ENCODE measurements at places on chromosomes 3 and 15.

GRCh38 chr3:46008058-46008457, 12.4 kb upstream of the FYCO1 start:
- no peak for DNase-seq

- DNase-seq: no peak
Observed at GRCh38 chr15:86571873-86572272, 492.2 kb downstream of the AGBL1 start.

DNA sequence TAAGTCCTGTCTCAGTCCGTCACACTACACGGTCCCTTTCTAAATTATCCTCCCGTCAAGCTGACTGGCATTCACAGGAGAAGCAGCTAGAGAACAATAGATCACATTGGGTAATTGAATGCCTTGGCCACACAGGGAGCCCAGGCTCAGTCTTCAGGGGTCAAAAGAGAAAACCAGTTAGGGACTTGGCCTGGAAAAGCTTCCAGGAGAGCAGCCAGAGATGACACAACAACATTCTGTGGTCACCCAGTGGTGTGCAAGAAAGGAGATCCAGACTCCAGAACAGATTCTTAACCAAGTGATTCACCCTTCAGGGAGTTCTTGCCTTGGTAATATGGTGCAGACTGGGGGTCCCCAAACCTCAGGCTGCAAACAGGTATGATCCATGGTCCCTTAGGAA, 15.9 kb downstream of the ARHGAP31 start:
- no peak for DNase-seq

GRCh38 chr3:184765047-184765729, 46.8 kb upstream of the VPS8 start:
- no peak for DNase-seq

- DNase-seq: no peak
Observed at GRCh38 chr15:47331829-47332393, 385.4 kb upstream of the SEMA6D start.

DNA sequence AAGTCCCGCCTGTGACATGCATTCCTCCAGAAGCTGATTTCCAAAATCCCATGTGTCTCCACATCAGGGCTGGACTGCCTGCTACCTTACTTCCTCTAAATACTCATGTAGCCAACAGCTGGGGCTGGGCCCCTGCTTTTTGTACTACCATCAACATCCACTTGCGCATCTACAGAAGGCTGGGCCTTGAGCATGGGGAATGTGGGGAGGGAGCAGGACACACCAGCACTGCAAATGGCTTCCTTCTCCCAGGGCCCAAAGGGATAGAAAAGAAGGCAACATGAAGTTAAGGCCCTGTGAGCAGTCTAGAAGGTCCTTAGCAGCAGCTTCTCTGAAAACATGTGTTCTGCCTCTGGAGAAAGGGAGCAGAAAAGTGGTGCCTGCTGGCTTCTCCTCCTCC, 27.2 kb downstream of the MKRN2 start:
- no peak for DNase-seq

- DNase-seq: no peak
Observed at GRCh38 chr3:178562143-178562946, 26.1 kb downstream of the KCNMB2 start.

DNA sequence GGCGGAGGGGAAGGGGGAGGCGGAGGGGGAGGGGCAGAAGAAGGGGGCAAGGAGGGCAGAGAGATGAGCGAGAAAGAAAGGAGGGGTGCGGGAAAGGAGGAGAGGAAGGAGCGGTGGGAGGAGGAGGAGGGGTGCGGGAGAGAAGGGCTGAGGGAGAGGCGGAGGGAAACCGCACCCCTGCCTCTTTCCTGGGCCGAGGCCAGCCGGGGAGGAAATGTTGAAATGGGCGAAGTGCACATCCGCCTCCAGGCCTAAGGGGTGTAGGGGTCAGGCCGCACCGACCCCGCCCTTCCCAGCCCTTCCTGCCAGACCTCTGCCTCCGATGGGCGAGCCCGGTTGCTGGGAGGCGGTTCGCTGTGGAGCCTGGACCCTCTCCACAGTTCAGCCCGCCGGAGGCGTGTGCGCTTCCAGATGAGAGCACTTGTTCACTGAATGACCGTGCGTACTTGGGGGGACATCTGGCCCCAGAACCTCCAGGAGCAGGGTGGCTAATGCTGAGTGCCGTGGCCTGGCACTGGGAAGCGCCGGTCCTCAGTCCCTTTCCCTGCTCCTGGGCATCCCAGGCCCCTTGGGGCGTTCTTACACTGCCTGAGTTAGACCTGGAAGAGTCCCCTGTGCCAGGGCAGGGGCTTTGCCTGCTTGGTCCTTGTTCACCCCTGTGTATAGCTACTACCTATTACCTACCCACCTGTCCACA, 110.3 kb upstream of the KLF13 start:
- DNase-seq: peak; percentile 45

- no peak for DNase-seq
Observed at GRCh38 chr3:87949189-87949878, 109.5 kb downstream of the CGGBP1 start.

- no peak for DNase-seq
Observed at GRCh38 chr15:98938105-98938417, 69.5 kb downstream of the PGPEP1L start.

- peak; percentile 38 for DNase-seq
Observed at GRCh38 chr3:106428565-106428994, 559.8 kb upstream of the CBLB start.

DNA sequence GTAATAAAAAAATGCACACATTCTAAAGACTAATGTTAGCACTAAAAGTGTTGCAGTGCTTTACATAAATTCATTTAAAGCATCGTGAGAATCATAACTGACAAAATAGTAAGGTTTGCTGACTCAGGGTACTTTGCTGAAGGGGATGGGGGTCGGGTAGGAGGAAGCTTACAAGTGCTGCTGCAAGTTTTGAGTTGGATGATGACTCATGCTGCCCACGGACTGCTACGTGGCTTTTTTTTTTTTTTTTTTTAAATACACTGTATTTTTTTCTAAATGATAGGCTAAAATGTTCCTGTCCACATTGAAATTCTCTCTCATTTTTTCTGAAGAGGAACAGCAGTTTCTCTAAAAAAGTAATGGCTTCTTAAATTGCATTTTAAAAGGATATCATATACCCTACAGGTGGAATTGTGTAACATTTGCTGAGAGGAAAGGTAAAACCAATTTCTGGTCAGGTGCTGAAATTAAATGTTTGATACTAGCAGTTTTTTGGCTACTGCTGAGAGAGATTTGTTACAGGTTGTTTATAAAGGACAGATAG, 2.2 kb downstream of the MAPK6 start:
- DNase-seq: peak; percentile 76

DNA sequence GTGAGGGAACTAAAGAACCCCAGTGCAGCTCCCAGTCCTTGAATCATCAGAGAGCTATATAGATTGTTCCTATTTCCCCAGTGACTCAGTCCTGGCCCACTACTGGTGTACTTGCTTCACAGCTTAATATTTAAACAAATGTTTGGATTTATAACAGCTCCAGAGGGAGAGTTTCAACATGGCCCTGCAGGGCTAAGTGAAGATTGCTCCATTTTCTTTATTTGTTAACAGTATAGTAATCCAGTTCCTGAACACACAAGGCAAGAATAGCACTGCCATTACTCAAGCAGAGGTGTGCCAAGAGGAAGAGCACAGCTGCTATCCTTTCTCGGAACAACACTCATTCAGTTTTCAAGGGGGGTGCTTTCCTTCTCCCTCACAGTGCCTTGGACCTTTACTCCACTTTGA, 6.5 kb downstream of the SQOR start:
- no peak for DNase-seq

DNA sequence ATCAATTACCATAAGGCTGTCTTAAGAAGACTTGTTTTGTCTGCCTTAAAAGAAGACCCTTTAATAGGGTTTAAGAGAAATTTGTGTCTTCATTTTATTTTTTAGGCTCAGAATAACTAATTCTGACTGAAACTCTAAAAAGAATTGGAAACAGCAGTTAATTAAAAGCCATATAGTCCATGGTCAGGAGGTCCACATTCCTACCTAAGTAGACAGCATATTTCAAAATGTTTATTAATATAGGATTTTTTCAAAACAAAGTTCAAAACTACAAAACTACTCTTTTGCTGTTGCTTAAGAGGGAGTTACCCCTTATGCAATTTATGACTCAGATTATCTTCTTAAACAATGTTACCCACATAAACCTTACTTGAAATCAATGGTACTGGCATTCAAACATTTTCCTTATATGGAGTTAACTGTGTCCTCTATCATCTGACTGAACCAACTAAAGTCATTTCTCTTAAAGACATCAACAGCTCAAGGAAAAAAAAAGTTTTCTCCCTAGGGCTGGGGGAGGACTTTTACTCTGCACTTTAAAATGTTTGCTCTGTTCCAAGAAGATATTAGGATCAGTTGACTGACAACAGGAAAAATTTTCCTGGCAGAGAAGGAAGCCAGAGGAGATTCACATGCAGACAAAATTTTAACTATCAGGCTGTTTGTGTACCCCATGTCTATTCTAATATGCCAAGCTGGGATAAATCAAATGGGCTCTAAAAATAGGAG, 56.8 kb upstream of the NANOGP8 start:
- DNase-seq: no peak

- no peak for DNase-seq
Observed at GRCh38 chr3:42300013-42300412, 34.0 kb upstream of the CCK start.

GRCh38 chr3:115825046-115825445, 201.7 kb downstream of the GAP43 start:
- DNase-seq: no peak

DNA sequence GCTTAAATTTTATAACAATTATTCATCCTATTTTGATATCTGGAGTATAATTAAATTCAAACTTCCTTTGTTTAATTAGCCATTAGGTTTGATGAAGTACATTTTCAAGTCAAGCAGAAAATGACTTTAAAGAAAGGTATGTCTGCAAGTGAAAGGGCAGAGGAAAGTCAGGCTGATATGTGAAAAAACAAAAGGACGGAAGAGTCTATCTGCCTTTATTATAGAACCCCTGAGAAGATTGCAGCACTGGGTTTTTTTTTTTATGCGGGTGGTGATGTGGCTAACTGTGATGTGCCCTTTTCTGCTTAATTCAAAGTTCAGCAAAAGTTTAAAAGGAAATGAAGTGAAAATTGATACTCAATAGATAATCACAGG, 83.2 kb downstream of the COL8A1 start:
- no peak for DNase-seq

- DNase-seq: no peak
Observed at GRCh38 chr3:107925851-107926250, 165.0 kb downstream of the CD47 start.

GRCh38 chr15:92580933-92581445, 74.6 kb downstream of the FAM174B start:
- DNase-seq: no peak

DNA sequence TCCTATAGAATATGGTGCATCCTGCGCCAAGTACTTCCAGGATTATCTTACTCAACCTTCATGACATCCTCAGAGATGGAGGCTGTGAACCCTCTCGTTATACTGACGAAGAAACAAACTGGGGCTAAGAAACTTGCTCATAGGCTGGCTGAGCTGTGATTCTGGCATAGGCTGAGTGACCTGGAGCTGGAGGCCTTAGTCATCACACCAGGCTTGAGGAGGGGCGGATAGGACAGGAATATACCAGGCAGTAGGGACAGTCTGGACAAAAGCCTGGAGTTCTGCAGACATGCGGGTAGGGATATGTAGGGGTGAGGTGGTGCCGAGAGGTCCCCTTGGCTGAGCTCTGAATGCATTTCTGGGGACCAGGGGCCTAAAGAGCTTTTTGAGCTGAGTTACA, 18.1 kb downstream of the HEMK1 start:
- DNase-seq: no peak

DNA sequence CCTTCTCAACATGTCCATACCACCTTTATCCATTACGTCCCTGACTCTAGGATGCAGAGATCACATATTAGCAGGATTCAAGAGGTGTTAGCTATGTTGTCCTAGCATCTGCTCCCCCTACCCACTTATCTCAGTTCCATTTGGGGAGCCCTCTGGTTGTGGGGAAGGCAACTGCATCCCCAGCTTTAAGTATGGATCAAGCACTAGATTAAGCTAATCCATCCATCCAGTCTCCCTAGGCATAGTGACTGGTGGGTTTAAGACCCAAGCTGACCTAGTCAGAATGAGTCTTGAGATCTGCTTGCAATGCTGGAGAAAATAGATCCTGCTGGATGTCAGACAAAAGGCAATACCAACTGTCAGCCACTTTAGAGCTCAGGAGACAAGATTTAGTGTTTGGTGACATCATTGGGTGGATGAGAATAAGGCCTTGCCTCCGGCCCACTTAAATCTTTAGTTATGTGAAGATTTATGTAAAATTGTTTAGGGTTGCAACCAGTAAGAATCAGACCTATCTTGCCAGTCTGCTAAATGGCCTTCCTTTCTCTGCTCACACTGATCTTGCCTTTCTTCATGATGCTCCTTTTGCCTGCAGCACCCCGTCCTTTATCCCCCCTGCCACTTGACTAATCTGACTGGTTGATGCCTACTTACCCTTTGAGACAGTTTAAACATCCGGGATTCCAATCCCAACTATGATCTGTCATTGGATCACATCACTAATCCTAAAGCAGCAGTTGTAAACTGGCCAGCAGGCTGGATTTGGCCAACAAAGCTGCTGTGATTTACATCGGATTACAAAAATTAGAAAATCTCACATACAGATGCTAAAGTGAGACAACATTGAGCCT, 2.1 kb upstream of the ISY1 start:
- DNase-seq: no peak

GRCh38 chr3:56966509-56966908, 94.0 kb upstream of the SPATA12 start:
- no peak for DNase-seq

DNA sequence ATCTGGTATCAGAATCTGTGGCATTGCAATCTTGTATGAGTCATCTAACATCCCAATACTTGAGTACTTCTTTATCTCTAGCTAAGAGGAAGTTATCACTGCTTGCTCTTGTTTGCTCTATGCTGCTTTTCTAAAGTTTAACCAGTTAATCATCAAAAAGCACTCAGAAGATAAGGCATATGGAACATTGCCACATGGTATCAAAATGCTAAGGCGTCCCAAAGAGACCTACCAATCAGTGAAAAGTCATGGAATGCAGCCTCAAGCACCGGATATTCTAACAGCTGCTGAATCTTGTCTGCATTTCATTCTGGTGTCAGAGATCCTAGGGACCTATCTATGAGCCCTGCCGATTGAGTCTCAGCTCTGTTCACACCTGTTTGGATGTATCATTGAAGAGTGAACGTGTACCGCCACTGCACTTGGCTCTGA, 192.8 kb downstream of the ARPP21 start:
- DNase-seq: no peak

- no peak for DNase-seq
Observed at GRCh38 chr3:145807990-145808389, 353.0 kb downstream of the PLOD2 start.

GRCh38 chr3:87287011-87287410, 10.6 kb upstream of the POU1F1 start:
- DNase-seq: no peak

DNA sequence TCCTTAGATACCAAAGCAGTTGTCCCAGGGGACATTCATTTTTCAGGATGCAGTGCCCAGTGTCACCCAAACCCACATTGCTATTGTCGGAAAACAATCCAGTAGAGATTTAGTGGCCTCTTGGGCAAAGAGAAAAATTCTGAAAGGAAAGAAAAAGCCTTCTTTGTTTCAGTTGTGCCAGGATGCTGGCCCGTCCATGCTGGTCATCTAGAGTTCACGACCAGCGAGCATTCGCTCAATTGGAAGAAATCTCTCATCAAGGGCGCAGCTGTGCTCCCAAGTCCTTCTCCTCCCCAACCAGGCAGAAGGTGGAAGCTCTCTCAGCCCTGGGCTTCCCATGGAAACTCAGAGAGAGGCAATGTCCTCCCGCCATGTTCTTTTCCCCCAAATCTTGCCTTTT, 123.7 kb downstream of the MTHFS start:
- no peak for DNase-seq

Measured in activated naive CD4-positive, alpha-beta T cell treated with Interleukin-2 at 50 U/mL for 16 hours (primary cell).